ENCODE measurements at places on chromosomes 6 and 20. TPM values are rescaled to one million over a fixed set of nuclear protein-coding genes. Genes with fewer than 3 reads are reported as not detected.

The MYO6 gene
- total RNA-seq = 0.59 TPM

DNA sequence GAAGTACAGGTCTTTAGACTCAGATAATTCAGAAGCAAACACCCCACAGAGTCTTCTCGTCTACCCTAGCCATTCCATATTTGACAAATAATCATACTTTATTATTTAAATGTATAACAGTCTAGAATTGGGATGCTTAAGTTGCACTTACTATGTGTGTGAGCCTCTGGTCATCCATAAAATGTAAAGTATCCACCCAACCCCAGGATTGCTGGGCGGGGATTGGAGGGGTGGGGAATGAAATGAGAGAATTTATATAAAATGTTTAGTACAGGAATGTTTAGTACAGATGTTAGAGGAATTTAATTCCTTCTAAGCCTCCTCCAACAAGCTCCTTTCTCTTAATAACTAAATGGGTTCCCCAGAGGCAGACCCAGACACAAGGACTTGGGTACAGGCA lies 16.9 kb downstream of the BNIP5 start:
- no peaks in the 10 kb centered on the region for H3K27me3 ChIP-seq
- H3K27ac ChIP-seq = no peak overlapping the region
- no peaks in the 10 kb centered on the region for H3K4me1 ChIP-seq
- no peak for DNase-seq
- no peak overlapping the region for H3K4me3 ChIP-seq

DNA sequence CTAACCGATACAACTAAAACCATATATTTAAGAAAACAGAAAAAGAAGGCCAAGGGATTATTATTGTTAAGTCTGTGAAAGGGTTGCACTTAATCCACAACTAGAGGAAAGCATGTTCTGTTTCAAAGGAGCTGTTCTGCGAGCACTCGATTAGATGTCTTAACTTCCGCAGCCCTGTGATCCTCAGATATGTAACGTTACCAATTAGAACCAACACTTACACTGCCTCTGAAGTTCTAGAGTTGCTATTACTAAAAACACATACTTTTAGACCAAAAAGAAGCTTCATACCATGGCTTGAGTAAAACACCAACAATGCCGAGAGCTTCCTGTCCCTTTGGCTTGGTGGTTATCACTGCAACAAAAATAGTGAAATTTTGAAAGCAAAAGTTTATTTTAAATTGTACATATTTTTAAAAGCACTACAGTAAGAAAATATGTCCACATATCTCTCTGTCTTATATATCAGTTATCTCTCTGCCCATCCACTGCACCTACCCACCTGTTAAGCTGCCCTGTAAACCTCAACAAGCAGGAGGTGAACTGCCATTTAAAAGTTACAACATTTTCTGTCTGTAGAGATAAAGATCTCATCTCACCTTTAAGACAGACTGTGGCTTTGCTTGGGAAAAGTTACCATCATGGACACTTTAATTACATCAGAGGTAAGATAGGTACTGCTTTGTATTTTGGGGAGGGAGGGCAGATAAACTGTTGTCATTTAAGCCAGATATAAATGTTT lies 7.1 kb upstream of the DUSP22 start:
- peaks cover 48% of the 10 kb centered on the region for H3K4me1 ChIP-seq
- H3K27ac ChIP-seq = no peak overlapping the region
- H3K27me3 ChIP-seq = no peaks in the 10 kb centered on the region
- DNase-seq = no peak

The PDSS2 gene
- 16.9 TPM for total RNA-seq

The SIRPB1 gene
- 1.3 TPM for total RNA-seq
